Stimulated activated CD8-positive, alpha-beta memory T cell treated with anti-CD3 and anti-CD28 coated beads, Interleukin-4, amount 100 ng/mL, for 1 hour (primary cell): ENCODE measurements at places on chromosomes 4 and X.

DNA sequence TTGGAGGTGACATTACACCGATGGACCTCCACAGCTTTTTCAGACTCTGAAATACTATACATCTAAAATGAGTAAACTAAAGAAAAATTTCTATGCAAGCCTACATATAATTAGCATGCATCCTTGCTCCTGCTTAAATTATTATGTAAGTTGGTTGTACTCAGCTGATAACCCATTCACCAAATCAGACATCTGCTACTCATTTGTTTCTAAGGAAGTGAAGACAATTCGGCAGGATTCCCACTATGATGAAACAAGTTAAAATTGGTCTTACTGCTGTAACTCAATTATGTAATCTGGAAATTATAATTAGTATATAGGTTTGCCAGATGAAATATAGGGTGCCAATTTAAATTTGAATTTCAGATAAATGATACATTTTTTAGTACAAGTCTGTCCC lies 59.5 kb upstream of the FGF13 start:
- no peak for DNase-seq

GRCh38 chr4:2806390-2807355 lies 13.8 kb downstream of the SH3BP2 start:
- no peak for DNase-seq

DNA sequence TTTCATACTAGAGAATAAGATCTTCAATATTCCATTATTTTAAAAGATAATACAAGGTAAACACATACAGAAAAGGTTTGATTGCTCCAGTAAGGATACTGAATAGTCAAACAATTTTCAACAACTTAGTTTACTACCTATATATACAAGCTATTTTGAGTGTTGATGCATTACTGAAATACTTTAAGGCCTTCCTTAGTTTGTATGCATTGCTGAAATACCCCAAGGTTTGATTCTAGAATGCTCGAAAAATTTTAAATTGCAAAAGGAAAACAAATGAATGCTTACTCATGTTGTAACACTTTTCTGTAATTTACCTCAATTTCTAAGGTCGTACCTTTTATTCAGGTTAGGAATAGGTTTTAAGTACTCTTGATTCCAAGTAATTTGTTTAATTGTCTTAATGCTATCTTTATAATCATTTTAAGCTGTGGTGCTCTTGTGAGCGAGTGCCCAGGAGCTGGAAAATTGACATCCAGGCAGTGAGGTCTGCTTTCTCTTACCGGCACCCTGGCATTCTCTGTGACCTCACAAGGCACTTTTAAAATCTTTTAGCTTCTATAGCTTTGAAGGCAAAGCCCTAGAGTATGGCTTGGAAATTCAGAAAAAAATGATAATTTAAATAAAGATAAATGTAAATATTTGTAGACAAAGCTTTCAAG lies 114.0 kb downstream of the BMPR1B start:
- no peak for DNase-seq

DNA sequence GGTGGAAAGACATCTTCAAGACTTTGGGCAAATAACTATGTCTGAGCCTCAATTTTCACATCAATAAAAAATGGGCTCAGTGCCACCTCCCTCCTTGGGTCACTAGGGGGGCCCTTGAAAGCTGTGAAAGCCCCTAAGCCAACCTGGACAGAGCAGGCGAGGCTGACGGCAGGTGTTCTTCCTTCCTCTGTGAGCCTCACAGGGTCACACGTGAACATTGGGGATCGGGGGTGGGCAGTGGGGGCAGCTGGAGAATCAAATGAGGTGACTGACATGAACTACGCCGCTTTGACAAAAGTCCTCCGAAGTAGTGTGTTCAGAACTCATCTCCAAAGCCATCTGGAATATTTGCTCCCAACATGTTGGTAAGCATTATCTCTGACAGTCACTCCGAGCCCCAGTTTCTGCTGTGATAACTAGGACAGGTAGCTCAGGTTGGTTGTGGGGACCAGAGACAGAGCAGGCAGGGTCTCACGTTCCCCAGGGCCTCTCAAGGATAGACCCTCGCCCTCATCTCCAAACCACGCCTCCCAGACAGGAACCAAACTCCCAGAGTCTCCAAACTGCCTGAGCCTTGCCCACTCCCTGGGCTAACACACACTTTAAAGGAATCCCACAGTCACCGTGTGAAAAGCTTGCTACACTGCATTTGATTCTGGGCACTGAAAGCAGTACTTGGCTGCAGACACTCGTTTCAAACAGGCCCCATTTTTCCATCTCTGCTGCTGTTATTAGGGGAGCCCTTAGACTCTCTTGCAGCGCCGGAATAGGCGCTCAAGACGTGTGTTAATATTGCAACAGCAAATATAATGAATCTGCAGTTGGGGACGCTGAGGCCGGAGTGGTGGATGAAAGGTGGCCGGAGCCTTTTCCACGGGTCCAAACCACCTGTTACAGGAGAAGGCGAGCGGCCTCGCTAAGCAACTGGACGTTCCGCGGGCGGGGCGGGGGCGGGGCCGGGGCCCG lies 717 bp upstream of the WFS1 start:
- no peak for DNase-seq

GRCh38 chr4:94690851-94691254 lies 66.9 kb upstream of the BMPR1B start:
- no peak for DNase-seq

DNA sequence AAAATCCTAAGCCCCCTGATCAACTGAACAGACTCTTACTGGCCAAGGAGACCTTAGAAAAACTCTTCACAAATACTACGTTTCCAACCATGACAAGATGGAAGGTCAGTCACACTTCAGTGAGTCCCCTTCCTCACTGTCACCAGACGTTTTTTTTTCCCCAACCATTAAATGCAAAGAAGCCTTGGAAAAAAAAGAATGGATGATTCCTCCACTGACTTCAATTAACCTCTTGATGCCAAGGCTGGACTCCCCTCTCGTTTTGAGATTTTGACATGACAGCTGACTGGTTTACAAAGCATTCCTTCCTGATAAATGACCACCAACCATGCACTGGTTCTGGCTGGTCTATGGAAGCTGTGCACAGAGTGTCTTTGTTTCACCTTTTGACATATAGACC lies 73.2 kb downstream of the SLC34A2 start:
- no peak for DNase-seq

GRCh38 chr4:105651884-105652283 lies 56.6 kb downstream of the INTS12 start:
- no peak for DNase-seq

DNA sequence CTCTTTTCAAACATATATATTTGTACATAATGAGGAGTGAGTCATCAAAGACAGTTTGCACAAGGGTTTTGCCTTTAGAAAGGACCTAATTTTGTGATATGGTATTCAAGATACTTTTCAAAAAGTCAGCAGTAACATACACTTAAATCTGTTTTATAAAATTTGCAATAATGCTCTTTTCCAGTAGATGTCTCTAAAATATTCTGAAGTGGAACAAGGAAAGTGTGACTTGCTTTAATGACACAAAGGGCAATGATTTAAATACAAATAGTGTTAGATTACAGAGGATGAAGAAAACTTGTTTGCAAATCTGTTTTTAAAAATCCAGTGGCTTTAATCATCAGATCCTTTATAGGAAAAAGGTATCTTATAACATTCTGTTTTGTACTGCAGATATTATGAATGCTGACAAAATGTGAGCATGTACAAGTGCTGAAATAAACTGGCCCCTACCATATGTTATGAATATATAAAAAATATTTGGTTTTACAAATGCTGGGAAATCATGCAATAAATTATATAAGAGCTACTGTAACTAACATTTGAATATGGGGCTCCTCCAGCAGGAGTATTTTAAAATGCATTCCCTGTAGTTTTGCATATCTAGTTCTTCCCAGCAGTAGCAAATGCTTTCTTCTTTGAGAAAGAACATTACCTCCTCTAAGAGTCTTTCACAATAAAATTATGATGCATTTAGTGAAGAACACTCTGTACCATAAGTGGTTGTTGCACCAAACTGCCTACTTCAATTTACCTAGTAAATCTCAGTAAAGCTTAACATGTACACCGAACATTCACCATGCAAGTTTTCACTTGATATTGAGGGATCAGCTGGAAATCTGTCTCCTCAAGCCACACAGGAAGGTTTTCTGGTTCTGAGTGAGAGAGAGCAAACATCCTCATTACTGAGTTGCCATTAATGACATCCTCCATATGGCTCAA lies 20.2 kb downstream of the MMRN1 start:
- DNase-seq = no peak
